A549 (cell line): ENCODE measurements at places on chromosomes 13 and 19. TPM values are rescaled to one million over a fixed set of nuclear protein-coding genes. Genes with fewer than 3 reads are reported as not detected.

DNA sequence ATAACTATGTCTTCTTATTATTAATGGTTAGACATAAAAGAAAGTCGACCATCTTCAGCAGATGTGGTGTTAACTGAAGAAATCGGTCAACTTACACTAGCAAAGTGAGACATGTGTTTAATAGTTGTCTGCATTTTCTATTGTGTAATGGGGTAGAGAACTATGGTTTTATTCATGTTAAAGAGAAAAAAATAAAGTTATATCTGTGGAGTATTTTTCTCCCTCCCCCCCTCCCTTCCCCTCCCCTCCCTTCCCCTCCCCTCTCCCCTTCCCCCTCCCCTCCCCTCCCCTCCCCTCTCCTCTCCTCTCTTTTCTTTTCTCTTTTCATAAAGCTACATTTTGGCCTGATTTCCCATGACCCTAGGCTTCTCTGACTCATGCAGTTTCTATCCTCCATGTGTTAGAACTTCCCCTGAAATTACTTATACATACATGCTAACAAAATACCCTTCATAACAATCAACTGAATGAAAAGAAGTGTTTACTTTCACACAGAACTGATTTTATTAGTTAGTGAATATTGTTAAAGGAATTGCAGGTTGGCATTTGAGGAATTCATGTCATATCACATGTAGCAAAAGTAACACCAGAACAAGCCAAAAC lies 1431.0 kb upstream of the ATXN8OS start:
- no peak for DNase-seq

DNA sequence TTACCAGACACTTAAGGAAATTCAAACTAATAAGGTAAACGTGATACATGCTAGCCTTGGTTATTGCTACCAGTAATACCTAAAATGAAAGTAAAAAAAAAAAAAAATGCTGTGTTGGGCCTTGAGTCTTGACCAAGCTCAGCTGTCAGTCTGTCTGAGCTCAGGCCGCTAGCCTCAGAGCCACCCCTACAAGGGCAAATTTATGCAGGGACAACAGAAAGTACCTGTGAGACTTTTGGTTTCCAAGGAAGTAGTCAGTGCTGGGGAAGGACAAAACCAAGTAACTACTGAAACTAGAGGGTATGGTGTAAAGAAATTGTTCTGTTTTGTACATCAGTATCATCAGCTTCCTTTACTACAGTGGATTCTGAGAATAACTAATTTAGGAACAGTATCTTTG lies 134.3 kb upstream of the SLITRK5 start:
- no peak for DNase-seq

DNA sequence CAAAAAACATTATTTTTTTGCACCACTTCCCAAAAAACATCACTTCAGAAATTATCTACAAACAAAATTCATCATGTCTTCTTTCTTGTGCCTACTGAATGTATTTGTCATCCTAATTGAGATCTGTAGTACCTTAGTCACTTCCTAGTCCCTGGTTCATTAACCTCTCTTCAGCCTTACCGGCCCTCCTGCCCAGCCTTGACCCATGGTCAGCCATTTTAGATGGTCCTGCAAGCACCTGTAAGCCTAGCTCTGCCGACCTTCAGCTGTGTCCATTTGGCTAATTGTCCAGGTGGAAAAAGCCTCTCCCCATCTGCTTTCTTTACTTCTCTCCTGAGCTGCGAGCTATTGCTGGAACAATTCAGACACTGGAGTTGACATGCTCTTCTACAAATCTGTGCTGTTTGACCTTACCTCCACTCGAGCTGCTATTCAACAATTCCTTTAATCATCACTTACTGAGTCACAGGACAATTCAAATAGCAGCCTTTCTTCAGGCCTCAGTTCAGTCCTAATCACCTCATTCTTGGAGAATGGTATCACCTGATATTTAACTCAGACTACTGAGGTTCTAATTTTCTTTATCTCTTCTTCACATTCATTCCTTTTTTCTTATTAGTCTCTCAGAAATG lies 882.5 kb downstream of the PCDH9 start:
- peak; percentile 9 for DNase-seq

DNA sequence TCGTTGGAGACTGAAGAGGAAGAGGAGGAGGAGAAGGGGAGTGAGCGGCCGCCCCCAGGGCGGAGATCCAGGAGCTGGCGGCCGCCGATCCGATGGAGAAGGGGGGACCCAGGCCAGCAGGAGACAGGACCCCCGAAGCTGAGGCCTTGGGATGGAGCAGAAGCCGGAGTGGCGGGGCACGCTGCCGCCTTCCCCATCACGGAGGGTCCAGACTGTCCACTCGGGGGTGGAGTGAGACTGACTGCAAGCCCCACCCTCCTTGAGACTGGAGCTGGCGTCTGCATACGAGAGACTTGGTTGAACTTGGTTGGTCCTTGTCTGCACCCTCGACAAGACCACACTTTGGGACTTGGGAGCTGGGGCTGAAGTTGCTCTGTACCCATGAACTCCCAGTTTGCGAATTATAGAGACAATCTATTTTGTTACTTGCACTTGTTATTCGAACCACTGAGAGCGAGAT lies 1.8 kb downstream of the GADD45B start:
- peak; percentile 63 for DNase-seq

DNA sequence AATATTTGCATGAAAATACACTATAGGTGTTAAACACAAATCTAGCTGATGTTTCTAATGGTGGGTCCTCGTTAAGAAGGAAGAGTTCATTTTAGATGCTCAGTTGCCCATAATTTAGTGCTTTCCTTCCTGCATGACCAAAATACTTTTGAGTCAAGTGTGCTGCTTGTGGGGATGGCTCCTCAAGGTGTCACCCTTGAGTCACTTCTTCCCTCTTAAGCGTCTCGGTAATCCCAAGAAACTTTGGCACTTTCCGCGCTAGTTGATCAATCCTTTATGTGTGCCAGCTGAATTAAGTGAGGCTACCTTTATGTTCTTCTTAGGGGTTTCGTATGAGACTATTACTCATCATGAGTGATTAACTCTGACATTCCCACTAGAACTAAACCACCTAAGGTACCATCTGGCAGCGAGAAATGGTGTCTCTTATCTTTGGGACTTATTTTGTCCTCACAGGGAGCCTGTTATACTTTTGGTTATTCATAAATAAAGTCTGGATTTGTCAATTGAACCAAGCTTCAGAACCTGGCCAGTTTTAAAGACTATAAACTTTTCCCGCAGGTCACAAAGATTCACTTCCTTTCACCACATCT lies 106.8 kb downstream of the NHLRC3 start:
- peak; percentile 25 for DNase-seq

- no peak for DNase-seq
These were observed 116.3 kb downstream of the RAB20 start for GRCh38 chr13:110445183-110445582.

DNA sequence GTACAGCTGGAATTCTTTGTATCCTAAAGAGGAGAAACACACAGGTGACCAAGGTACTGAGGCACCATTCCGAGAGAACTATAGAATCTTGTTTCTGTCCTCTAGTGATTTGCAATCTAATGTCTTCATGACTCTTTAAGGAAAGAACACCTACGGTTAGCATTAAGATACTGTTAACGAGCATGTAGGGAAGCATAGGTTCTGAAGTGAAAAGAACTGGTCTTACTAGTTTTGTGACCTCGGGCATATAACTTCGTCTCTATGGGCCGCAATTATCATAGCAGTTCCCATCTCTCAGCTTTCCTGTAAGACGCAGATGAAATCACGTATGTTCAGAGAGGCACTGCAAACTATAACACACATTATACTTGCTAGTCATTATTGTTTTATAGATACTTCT lies 193.0 kb upstream of the NBEA start:
- DNase-seq = no peak

DNA sequence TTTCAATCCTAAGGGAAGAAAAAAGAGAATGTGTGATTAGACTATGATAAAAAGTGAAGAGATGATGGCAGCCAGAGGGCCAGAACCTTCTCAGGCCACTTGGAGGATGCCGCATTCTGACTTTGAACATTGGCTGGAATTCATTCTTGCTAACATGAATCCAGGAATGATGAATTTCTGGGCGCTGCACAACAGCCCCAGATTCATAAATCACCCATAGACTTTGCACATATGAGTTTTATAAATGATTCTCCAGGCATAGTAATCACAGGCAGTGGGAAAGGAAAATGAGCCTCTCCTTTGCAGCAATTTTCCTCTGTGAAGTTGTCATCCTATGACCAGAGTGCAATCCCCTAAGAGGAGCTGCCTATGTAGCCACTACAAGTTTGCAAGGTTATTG lies 555.4 kb downstream of the KCTD12 start:
- no peak for DNase-seq

DNA sequence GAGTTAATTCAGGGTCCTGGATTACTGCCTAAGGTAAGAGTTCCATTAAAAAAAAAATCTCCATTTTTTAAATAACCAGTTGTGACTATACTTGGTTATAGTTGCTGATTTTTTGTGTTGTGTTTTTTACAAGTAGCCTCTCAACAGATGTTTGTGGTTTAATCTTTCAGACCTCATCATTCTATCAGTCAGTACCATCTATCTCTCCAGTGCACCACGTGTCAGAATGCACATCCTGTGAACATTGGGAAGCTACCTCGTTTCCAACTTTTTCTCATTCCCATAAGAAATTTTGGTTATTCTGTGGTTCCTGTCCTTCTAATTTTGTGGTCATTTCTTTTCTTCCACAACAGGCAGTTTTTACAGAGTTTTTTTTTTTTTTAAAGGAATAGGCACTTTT lies 39.2 kb downstream of the WDFY2 start:
- DNase-seq = no peak

DNA sequence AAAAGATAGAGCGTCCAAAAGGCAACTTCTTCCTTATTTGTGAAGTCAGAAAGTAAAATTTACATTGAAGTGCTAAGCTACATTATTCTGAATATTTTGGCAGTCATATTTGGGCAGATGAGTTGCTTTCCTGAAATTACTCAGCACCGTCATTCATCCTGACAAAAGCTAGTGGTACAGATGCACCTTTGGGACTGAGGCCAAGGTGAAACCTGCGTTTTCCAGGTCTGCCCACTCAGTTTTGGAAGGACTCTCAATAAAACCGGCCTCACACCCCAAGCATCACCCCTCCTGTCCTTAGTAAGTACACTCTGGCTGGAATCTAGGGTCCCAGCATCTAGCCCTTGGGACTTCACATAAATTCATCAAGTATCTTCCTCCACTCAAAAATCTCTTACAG lies 187.5 kb downstream of the TM9SF2 start:
- no peak for DNase-seq

DNA sequence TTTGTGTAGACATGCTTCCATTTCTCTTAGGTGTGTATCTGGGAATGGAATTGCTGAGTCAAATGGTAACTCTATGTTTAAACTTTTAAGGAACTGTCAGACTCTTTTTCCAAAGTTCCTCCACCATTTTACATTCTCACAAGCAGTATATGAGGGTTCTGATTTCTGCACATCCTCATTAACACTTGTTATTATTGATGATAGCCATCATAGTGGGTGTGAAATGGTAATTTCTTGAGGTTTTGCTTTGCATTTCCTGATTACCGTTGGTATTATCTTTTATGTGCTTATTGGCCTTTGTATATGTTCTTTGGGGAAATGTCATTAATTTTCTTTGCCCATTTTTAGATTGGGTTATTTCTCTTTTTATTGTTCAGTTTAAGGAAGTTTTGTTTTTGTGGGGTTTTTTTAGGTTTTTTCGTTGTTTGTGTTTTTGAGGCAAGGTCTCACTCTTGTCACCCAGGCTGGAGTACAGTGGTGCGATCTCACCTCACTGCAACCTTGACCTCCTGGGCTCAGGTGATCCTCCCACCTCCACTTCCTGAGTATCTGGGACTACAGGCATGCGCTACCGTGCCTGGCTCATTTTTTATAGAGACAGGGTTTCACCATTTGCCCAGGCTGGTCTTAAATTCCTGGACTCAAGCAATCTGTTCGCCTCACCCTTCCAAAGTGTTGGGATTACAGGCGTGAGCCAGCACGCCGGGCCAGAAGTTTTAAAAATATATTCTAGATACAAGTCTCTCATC lies 34.3 kb downstream of the NAA16 start:
- no peak for DNase-seq

DNA sequence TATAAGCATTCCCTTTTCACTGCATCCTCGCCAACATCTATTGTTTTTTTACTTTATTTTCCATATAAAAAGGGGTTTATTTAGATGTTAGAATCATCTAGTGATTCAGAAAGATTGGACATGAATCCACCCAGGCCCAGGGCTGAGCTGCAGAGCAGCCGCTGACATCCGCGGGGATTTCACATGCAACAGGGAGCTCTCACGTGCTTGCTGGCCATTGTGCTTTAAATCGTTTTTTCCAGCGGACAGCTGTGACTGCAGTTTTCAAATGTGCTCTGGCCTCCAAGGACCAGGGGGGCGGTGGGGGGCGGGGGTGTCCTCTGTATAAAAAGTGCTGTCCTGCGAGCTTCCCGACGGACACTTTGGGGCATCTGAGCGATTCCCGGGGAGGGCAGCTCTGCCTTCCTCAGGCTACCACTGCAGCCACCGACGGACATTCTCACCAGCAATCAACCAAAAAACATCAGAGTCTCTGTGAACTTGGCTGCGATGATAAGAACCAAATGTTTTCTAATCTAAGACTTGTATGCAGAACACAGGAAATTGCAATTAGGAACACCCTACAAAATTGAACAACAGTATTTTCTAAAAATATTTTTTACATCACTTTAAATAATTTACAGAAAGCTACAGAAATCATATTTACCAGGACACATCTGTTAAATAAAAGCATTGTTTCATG lies 12.6 kb downstream of the RB1 start:
- DNase-seq = no peak

DNA sequence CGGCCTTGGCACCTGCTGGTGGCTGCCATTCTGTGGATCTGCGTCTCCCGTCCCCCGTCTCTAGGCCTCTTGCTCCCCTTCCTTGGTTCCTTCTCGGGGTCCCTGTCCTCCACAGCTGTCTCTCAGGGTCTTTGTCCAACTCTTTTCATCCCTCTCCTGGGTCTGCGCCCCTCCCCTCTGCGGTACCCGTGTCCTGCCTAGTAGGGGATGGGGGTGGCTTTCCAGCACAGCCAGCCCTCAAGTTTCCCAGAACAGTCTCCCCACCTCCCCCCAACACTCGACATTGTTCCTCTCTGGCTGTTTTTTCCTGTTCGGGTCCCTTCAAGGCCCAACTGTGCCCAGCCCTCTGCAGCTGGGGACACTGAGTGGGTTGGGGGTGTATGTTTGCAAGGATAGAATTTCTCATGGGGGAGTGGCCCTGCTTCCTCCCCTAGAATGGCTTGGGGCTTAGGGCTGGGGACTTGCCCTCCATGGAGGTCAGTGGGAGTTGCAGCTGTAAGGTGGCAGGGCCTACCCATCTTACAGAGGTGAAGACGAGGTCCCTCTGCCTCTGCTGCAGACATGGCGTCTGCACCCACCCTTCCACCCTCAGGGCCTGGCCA lies 762 bp upstream of the ADM5 start:
- DNase-seq = no peak

GRCh38 chr13:63161219-63161618 lies 1745.6 kb upstream of the PCDH20 start:
- no peak for DNase-seq

GRCh38 chr13:41587490-41587889 lies 130.1 kb downstream of the RGCC start:
- DNase-seq = no peak

- DNase-seq = no peak
These were observed 27.0 kb downstream of the TMEM161A start for GRCh38 chr19:19111136-19111835.

Gene ZNF575
- polyA plus RNA-seq = 1.4 to 2.2 TPM (median 1.5 TPM) in 3 replicates

Gene PRR36
- 0.22 to 0.35 TPM (median 0.30 TPM) in 3 replicates for polyA plus RNA-seq

Gene ZNF780A
- polyA plus RNA-seq = 32.8 to 37.9 TPM (median 35.4 TPM) in 3 replicates

Gene RFPL4A
- not detected in 3 replicates for polyA plus RNA-seq

Gene ZNF616
- 0.90 to 1.3 TPM (median 1.2 TPM) in 3 replicates for polyA plus RNA-seq

Gene MAST1
- polyA plus RNA-seq = 1.8 to 3.0 TPM (median 2.2 TPM) in 3 replicates

Gene DACT3
- 0.14 to 0.33 TPM (median 0.32 TPM) in 3 replicates for polyA plus RNA-seq

Gene KLK12
- polyA plus RNA-seq = not detected in 3 replicates

Gene IL17D
- polyA plus RNA-seq = 0.38 to 0.67 TPM (median 0.44 TPM) in 3 replicates

Gene NLRP9
- not detected in 3 replicates for polyA plus RNA-seq

Gene MPV17L2
- polyA plus RNA-seq = 12.2 to 13.9 TPM (median 12.3 TPM) in 3 replicates

Gene SRRM5
- polyA plus RNA-seq = 0.44 to 0.55 TPM (median 0.50 TPM) in 3 replicates

Gene GRK1
- polyA plus RNA-seq = not detected in 3 replicates
